Memory B cell (primary cell): ENCODE measurements at places on chromosomes 5 and 9.

DNA sequence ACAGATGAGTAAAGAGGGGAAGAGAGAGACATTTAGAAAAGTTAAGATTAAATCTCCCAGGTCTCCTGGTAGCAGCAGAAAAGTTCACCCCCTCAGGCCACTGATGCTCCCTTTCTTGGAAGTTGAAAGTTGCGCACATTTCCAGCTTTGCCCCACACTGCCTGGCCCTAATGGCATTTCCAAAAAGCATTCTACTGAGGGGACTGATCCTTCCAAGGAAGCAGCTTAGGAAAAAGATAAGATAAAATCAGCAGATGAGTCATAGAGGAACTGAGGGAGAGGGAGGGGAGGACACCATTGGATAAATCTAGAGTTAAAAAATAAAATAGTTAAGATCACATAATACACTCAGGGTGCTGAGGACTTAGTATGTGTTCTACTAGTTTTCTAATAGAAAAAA, 67.6 kb upstream of the SLC12A2 start:
- DNase-seq, result no peak

DNA sequence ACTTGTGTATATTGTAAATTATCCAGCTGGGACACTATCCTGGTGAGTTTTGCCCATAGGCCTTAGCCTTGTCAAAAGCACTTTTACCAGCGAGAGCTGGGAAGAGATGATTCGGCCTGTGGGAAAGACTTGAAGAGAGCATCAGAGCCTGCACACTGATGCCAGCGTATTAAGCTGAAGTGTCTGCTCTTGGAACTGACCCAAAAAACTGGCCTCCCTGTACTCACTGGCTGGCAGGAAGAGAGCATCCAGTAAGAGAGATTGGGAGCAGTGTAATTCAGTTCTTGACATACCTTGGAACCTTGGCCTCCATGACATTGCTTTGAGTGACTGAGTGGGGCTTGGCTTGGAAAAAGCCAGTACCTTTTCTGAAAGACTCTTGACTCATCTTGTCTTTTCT, 73.7 kb downstream of the ZNF462 start:
- no peak for DNase-seq

DNA sequence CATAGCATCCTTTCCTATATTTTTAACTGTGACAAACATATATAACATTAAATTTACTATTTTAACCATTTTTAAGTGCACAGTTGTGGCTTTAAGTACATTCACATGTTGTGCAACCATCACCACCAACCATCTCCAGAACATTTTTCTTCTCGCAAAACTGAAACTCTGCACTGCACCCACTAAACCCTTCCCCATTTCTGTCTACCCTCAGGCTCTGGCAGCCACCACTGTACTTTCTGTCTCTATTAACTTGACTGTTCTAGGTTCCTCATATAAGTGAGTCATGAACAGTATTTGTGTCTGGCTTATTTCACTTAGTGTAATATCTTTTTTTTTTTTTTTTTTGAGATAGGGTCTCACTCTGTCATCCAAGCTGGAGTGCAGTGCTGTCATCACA, 25.5 kb downstream of the KCNMB1 start:
- no peak for DNase-seq

DNA sequence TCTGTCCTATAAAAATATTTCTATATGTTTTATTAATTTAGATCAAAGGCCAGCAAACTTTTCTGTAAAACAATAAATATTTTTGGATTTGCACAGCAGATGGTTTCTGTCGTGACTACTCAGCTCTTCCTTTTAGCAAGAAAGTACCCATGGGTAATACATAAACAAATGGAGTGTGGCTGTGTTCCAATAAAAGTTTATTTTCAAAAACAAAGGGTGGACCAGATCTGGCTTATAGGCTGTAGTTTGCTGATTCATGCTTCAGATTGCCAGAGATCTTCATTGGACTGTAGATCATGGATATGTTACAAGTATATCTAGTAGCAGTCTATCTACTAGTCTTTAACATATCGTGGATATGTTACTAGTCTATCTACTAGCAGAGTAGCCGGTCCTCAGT, 590.5 kb downstream of the CSNK1G3 start:
- DNase-seq, result no peak

DNA sequence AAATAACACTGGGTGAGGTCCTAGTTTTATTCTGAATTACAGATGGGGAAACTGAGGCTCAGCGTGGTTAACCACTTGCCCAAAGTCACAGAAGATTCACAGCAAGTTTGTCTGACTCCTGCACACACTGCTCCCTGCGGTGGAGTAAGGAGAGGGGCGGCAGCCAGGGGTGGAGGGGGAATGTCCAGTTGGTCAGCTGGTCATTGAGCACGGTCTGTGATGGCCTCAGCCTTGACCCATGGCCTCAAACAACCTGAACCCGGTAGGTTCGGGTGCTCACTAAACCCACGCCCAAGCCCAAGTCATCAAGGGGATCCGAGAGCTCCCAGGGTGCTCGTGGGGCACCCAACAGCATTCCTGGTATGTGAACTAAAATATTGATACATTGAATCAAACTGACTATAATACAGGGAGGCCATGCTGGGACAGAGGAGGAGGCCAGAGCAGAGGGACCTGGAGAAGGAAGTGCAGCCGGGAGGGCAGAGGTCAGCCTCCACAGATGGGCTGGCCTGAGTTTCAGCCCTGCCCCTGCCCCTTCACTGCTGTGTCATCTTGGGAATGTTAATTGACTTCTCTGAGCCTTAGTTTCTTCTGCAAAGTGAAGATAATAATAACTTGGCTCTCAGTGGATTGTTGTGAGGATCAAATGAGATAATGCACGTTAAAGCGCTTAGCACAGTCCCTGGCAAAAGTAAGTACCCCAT, 3.6 kb upstream of the IL17B start:
- DNase-seq, result no peak

- no peak for DNase-seq
Observed at GRCh38 chr5:39584927-39585326, 160.1 kb upstream of the DAB2 start.

DNA sequence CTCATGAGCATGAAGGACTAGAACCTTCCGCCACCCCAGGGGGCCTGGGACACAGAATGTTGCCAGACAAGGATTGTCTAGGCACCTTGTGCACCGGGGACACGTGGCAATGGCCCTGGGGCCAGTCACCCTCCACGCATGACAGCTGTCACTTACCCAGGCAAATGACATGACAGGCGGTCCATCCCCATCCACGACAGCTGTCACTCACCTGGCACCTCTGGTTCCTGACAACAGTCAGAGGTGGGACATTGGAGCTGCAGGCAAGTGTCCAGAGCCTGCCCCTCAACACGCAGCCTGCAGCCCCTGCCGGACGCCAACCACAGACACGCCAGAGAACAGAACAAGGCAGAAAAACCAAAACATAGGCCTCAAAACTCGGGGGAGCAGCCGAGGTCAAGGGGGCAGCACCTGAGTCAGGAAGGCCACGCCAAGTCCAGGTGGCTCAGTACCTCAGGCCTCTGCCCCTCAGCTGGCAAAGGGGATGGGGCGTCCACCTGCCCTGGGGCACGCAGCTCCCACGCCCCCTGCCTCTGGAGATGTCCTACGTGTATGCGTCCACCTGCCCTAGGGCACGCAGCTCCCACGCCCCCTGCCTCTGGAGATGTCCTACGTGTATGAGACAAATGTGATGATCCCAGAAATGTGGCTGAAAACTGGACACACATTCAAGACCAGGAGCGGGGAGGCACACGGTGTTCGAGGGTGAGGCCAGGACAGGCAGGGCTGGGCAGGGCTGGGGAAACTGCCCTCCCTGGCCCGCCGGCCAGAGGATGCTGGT, 14.5 kb downstream of the VAV2 start:
- DNase-seq, result no peak

- DNase-seq, result no peak
Observed at GRCh38 chr9:113220467-113221002, 542 bp downstream of the FKBP15 start.

DNA sequence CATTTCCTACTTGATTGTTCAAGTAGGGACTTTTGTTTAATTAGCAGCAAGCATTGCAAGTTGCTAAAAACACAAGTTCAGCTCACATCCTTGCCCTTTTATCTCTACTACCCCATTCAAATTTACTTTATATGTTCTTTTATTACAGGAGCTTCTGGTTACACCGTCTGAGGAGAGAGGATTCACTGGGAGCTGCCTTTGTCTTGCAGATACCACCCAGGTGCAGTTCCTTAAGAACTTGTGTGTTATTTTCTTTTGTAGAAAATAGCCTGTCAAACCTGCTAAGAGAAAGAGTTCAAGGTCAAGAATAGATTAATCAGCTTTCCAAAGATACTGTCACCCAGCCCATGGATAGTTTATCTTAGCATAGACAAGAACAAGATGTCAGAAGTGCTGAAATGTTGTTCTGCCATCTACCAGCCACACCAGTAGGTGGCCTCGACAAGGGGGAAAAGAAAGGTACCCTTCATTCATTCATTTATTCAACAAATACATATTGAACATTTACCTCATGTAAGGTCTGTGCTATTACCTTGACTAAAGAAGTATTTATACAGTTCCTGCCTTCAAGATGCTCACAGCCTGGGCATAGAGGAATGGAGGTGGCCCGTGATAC, 750.3 kb downstream of the MAT2B start:
- no peak for DNase-seq

GRCh38 chr5:116650544-116650943, 75.9 kb upstream of the SEMA6A start:
- no peak for DNase-seq
